Kasumi-1 (cell line): ENCODE measurements at places on chromosomes 5 and 9.

DNA sequence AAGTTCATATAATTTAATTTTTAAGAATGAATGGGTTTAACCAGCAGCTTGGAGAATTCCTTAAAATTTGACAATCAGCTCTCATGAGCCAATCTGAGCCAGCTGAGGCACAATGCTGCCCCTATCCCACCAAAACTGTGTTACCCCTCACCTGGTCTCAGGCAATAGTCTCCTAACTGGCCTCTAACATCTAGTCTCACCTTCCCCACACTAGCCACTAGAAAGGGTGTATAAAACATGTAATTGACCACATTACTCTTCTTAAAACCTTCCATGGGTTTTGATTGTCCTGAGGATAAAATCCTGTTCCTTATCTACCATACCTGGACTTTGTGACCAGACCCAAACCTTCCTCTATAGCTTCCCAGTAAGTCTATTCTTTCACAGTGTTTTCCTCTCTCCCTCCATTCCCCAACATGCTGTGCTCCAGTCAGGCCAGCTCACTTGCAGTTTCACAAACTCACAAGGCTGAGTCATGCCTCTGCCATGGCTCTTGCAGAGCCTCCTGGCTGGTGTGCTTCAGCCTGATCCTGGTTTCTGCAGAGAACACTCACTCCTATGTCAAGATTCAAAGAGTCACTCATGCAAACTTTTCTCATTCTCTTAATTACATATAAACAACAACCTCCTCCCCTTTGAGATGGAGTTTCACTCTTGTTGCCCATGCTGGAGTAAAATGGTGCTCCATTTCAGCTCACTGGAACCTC, 16.0 kb upstream of the ZCCHC7 start:
- DNase-seq, result peak; percentile 34

DNA sequence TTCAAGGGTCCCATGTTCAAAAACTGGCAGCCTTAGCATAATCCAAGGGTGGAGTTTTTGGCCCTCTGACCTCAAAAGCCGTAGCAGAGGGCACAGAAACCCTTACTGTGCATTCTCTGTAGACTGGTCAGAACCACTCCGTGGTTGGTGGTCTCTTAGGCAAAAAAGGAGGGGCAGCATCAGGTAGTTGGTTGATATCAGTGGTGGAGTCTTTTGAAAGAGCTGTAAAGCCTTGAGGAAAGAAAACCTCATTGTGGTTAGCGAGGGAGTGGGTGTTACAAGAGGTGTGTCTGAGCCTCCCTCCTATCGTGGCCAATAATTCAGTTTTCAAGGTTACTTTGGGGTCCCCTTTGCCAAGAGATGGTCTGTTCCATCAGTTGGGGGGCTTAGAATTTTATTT, 40.9 kb downstream of the ARHGEF28 start:
- DNase-seq, result no peak

- DNase-seq, result no peak
Observed at GRCh38 chr5:119501671-119502179, 49.4 kb downstream of the HSD17B4 start.

GRCh38 chr9:5846501-5846921, 13.6 kb upstream of the ERMP1 start:
- DNase-seq, result no peak

DNA sequence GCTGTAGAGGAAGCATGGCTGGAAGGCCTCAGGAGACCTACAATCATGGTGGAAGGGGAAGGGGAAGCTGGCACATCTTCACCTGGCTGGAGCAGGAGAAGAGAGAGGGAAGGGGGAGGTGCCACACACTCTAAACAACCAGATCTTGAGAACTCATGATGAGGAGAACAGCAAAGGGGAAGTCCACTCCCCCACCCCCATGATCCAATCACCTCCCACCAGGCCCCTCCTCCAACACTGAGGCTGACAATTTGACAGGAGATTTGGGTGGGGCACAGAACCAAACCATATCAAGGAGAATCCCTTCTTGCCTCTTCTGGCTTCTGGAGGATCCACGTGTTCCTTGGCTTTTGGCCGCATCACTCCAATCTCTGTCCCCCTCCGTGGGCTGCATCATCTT, 13.1 kb upstream of the CMBL start:
- DNase-seq, result peak; percentile 13

DNA sequence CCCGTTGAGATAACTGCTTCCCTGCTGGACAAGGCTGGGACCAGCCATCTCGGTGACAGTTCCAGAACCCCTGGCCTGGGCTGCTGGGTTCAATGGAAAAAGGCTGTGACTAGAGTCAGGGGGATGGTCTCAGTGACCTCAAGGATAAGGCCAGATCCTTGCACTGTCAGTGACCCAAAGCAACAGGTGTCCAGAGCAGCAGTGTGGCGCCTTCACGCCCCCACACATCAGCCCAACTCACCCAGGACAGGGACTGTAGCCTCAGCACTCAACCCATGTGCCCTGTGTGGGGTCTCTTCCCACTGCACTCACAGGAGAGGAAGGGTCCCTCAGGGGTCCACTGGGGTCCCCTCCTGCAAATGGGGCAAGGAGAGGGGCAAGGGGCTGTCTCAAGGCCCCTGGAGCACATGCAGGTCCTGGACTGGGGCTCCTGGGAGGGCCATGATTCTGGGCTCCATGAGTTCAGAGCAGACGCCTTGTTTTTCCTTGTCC, 698 bp upstream of the LCN2 start:
- no peak for DNase-seq

GRCh38 chr9:88722753-88723152, 187.8 kb downstream of the NXNL2 start:
- peak; percentile 32 for DNase-seq

- DNase-seq, result no peak
Observed at GRCh38 chr9:32875748-32876147, 92.4 kb downstream of the TMEM215 start.

DNA sequence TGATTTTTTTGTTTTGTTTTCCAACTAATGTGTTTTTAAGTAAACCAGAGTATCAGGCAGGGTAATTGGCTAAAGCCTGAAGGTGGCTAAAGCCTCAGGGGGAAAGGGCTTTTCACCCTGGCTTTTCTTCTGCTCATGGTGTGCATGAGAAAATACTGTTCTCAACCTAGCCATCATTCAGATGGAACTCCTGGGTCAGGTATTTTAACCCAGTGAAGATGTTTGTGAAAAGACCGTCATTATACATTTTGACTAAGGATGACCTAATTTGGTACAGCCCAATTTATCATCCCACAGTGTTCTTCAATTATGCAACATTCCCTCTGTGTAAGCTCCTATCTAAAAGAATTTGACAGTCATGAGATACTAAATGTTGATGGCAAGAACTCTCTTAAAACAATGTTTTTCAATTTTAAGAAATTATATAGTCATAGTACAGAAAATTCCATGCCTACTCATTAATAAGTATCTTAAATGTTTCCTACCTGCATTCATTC, 209.5 kb upstream of the TARS1 start:
- DNase-seq, result no peak

DNA sequence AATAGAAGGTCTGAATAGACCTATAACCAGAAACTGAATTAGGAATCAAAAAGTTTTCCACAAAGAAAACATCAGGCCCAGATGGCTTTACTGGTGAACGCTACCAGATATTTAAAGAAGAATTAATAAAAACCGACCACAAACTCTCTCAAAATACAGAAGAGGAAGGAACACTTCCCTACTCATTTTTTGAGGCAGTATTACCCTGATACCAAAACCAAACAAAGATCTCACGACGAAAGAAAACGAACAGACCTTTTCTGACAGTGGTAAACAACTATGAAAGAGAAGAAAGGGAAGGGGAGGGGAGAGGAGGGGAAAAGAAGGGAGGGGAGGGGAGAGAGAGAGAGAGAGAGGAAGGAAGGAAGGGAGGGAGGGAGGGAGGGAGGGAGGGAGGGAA, 13.5 kb downstream of the B4GALT1 start:
- DNase-seq, result peak; percentile 53

- DNase-seq, result no peak
Observed at GRCh38 chr9:85276741-85277140, 465.0 kb downstream of the AGTPBP1 start.

GRCh38 chr5:61887271-61887670, 418.7 kb upstream of the KIF2A start:
- DNase-seq, result no peak

GRCh38 chr9:33190021-33190705, 23.0 kb upstream of the B4GALT1 start:
- no peak for DNase-seq

DNA sequence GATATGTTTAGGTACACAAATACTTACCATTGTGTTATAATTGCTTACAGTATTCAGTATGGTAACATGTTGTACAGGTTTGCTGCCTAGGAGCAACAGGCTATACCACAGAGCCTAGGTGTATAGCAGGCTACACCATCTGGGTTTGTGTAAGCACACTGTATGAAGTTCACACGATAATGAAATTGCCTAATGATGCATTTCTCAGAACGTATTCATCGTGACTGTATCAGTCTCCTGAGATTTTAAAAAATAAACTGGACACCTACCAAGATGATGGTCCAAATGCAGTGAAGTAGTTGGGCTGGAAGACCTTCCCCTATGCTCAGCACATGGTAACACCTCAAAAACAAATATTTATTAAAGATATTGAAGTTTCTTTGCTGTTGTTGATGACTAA, 103.3 kb upstream of the NFIB start:
- DNase-seq, result no peak

DNA sequence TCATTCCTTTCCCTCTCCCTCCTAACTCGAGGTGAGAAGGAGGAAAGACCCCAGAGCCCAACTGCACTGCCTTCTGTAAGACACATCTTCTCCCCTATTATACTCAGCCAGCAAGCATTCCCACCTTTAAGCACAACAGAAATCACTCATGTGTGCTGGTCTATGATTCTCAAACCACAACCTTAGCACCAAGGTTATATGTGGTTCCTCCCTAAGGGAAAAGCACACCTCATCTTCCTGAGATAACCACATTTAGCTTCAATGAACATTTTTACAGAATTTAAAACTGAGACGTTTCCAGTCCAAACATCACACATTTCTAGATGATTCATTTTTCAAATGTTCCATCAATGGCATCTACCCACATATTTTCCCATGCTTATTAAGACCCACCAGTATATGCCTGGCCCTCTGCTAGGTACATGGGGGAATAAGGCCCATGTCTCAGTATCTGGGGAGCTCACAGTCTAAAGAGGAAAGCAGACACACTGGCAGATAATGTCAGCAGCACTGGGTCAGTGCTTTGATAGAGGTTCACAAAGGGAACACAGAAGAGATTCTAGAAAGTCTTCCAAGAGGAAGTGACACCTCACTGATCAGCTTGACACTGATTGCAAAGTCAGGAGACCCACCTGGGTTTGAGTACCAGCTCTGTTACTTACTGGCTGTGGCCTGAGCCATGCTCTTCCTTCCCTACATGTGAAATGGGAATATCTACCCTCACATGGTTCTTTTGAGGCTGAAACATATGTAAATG, 245.4 kb downstream of the DENND1A start:
- no peak for DNase-seq

DNA sequence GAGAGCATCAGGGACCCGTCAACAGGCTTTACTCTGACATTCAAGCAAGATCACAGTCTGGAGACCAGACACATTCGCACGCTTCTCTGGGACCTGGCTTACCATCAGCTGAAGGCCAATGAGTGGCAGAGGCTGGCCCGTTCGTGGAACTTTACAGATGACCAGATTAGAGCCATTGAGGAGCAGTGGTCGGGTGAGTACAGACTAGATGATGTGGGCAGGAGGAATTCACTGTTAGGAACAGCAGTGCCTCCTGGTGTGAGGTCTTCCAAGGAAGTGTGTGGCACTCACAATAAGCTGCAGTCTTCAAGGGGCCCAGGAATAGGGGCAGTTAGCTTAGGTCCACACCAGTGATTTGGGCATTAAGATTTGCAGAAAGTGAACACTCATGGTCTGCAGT, 50.4 kb downstream of the POC5 start:
- DNase-seq, result no peak

DNA sequence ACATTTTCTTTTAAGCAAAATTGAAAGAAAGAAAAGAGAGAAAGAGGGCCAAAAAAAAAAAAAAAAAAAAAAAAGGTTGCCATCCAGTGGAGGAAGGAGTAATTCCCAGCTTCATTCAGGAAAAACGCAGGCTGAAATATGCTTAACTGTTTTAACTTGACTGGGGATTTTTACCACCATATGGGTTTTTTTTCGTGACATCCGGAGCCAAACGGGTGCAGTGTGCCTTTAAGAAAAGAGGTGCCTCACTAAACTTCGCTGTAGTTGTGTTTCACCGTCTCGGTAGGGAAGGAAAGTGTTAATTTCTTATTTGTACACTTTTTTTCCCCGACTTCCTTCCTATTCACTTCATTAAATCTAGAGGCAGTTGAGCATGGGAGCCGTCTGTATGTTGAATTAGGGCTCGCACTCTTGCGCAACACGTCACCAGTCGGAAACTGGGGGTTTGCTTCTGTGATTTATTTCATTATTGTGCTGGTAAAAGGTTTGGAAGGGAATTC, 143.0 kb downstream of the SMARCA2 start:
- peak; percentile 71 for DNase-seq

GRCh38 chr5:62909326-62909725, 330.7 kb downstream of the LRRC70 start:
- DNase-seq, result no peak

DNA sequence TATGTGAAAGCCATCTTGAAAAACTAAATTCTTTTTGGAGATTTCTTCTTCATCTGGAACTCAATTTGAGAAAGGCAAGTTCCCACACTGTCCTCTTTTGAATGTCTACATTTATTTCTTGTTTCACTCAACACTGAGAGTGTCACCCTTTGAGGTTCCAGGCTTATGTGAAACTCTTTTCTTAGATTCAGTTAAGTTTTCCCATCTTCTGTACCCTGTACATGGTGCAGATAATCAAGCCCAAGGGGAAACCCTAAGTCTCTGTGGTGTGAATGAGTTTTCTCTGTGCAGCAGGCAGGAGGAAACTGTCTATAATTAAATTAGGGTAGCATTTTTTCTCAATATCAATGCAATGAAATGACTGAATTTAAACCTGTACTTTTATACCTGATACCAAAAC, 72.3 kb upstream of the PRLR start:
- no peak for DNase-seq

GRCh38 chr9:134635351-134636148, 6.1 kb upstream of the COL5A1 start:
- DNase-seq, result no peak

DNA sequence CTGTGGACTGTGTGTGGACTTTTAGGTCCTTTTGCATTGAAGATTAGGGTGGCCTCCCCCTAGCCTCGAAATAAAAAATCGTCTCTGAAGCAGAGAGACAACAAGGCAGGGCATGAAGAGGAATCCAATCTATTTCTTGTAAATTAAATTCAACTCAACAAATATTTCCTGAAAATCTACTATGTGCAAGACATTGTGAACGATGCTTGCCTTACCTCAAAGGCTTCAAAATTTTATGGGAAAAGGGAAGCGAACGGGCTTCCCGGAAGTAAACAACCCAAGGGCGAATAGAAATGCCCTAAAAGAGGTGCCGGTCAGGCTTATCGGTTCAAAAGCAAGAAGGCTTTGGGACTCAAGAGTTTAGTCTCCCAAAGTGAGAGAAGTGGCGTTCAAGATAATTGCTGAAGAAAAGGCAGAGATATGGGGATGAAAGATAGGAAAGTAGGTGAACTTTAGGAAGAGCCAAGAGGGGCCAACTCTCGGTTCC, 525 bp downstream of the KIF24 start:
- no peak for DNase-seq
